ENCODE measurements at places on chromosomes 3 and 15.
A peak's percentile ranks its signal among the peaks of the same experiment; 100 is the strongest.

GRCh38 chr3:45497963-45498362 lies 96.6 kb upstream of the LIMD1 start:
- DNase-seq = peak; percentile 39

DNA sequence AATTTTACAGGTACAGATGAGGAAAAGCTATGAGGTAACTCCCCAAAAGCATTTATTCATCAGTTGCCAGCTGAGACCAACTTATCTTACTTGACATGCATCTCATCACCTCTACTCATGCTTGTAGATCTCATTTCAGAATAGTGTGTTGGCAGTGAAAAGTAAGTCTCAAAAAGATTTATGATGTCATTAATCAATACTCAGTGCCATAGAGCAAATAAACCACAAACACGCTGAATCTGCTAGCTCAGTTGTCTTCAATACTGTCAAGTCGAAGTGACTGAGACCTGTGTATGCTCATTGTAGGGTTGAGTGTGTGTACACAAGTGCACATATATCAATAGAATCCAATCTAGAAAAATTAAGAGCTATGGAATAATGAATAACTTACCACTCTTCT lies 413.5 kb downstream of the CNTN3 start:
- DNase-seq = no peak

- no peak for DNase-seq
Observed at GRCh38 chr3:139120086-139121056, 75.7 kb upstream of the PRR23C start.

- no peak for DNase-seq
Observed at GRCh38 chr3:10373686-10374261, 52.9 kb upstream of the SEC13 start.

DNA sequence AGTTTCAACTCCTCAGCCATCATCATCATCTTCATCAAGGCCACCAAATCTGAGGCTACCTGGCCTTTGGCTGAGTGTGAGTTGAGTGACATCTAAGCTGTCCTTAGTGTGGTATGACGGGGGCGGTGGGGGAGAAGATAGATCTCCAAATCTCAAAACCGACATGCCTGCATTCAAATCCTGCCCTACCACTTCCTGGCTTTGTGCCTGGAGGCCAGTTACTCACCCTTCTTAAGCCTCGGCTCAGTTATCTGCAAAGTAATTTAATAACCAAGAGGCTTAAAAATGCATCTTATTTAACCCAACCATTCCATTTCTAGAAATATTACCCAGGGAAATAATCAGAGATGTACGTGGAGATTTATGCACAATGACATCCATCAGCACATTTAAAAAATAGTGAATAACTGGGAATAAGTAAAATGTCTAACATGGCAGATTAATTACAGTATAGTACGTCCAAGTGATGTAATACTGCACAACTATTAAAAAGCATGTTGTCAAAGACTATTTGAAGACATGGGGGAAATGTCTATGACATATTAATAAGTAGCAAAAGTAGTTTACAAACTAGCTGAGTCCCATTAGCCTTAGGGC lies 167.4 kb downstream of the NTRK3 start:
- no peak for DNase-seq

GRCh38 chr3:71885006-71885405 lies 100.1 kb upstream of the PROK2 start:
- DNase-seq = no peak

DNA sequence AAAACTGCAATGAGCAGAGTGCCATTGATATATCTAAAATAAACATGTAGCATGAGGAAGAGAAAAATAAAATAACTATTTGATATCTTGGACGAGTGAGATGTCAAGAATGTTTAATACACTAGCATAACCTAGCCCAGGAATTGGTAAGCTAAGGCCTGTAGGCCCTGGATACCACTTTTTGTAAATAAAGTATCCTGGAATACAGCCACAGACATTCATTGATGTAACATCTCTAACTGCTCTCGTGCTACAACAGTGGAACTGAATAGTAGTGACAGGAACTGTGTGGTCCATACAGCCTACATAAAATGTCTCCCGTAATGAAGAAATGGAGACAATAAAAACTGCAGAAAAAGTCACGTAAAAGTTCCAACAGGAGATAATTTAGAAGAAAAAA lies 869.0 kb downstream of the AGBL1 start:
- DNase-seq = no peak

GRCh38 chr15:62849316-62850106 lies 193.0 kb upstream of the TPM1 start:
- DNase-seq = no peak

- no peak for DNase-seq
Observed at GRCh38 chr3:61545716-61546115, 15.7 kb upstream of the PTPRG start.

DNA sequence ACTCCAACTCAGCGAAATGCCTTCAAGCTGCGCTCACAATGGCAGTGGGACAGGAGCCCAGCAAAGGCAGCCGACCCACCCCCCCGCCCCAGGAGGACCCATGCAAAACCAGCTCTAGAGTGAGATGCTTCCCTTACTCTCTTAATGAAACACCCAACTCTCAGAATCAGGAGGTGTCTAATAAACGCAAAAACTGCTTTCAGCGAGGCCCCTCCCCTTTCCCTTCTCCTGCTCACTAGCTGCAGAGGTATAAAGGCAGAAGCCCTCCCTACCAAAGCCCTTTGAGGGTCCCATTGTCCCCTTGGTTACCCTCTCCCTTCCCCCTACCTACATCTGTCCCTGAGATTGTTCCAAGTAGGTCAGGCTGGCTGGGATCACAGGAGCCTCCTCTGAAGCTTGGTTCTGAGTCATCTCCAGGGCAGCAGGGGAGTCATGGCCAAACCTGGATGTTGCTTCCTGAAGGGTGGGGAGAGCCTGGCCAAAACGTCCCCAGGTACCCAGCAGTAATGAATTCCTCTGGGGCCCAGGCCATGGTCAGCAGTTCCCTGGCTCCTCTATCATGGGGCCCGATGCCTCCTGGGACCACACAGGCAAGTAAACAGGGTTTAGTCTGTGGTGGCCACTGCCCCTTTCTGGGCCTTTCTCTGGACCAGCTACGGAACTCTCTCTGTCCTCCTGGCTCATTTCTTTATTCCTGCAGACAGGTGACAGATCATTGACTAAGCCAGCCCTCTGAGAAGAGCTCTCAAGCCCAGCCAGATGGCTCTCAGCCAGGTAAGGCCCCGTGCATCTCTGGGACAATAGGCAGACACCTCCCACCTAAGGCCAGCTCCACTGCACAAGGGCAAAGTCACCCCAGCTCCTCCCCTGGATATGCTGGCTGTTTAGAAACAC lies 8.6 kb downstream of the KLHL25 start:
- no peak for DNase-seq

GRCh38 chr3:153572654-153573053 lies 410.6 kb downstream of the RAP2B start:
- no peak for DNase-seq

GRCh38 chr3:159380891-159381290 lies 579.0 kb downstream of the MFSD1 start:
- no peak for DNase-seq

DNA sequence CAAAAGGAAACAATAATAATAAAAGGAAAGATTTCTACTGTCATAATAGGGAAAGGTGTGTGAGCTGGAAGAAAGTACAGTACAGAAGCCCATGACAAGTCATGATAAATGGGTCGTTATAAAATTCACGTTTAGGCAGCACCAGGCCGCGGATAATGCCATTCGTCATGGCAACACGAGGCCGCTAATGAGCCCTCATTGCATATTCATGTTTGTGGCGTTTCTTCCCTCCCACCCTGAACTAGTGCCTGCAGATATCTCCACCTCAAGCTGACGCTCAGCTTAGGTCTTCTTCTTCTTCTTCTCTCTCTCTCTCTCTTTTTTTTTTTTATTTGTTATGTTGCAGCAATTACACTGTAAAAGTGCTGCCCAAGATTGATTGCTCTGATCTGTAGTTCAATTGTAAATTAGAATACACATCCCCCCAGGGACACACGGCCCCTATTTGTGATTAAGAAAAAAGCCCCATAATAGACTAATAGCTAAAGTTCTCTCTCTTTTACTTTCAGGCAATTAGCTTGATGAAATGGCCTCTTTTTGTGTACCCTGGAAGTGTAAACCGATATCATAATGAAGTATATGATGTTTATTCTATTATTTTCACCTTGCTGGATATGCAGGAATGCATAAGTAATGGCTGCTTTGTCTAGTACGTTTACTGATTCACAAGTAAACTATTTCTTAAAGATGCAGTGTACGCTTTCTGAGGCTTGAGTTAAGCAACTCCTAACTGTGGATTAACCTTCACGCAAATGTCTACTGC lies 61.9 kb upstream of the NR2F2 start:
- no peak for DNase-seq

GRCh38 chr3:195897081-195897852 lies 11.1 kb downstream of the TNK2 start:
- no peak for DNase-seq

- DNase-seq = no peak
Observed at GRCh38 chr15:75832114-75832513, 11.1 kb upstream of the UBE2Q2 start.

DNA sequence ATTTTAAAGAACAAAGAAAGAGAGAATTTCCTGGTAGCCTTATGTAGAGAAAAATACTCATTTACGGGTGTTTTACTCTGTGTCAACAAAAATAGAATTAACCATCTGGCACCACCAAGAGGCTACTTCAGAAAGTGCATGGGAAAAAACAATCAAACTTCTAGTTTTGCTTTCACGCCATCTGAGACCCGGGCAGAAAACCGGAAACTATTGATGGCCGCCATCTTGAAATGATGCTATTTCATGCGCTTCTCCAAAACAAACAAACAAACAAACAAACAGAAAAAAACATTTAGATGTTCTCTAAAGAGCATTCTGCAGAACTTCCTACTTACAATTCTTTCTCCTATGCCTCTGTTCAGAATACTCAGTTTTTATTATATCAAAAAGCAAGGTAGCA lies 49.4 kb upstream of the SYNPR start:
- DNase-seq = no peak

- no peak for DNase-seq
Observed at GRCh38 chr3:168124791-168125190, 29.1 kb upstream of the GOLIM4 start.

DNA sequence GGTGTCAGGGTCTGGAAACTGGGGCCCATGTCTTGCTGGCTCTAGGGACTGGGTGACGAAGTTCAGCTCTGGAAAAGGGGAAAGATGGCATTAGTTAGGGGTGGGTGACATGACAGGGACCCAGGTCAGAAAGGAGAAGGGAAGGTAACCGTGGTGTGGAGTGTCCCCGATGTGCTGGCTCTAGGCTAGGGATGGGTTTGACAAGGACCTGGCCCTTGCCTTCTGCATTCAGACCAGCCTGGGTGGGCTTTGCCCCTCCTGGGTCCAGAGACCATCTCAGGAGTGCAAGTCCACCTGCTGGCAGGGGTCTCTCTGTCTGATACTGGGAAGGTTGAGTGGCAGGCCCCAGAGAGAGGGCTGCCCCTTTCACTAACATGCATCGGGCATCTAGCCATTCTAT lies 28.7 kb upstream of the ATP2B2 start:
- DNase-seq = no peak

DNA sequence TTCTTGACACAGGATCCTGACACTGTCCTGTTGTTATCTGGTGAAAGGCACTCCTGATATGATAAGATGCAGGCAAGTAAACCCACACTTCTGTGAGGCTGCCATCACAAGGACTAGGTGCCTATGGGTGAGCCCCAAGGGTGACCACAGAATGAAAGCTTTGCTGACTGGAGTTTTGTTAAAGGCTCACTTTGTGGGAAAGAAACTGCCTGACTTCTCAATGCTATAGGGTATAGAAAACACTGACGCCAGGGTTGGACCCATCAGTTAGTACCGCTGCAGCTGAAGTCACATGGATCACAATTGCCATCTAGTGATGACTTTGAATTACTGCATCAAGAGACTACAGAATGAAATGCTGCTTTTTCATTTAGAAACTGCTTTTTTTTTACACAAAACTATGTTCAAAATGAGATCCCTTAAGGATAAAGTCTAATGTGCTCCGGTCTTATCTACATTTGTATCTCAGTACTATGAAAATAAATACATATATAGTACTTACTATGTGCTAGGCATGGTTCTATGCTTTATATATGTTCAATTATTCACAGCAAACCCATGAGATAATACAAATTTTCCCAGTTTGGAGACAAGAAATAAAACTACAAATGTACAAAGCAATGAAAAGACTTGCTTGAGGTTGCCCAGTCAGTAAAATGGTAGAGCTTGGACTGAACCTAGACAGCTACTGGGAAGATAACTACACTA lies 64.2 kb upstream of the CMSS1 start:
- DNase-seq = no peak

DNA sequence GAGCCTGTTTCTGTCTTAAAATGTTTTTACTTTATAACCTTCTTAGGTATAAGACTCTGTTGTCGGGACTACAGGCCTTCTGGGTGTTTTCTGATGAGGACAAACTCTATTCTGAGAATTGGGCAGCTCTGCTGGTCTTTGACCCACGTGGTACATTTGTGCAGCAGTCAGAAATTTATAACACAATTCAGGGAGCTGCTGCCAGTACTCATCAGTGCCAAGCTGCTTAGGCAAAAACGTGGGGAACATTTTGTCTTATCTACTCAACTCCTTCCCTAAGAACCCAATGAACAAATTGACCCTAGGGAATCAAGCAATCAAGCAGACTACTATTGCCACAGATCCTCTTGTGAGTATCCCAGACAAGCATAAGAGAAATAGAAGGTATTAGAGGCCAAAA lies 180.7 kb upstream of the PDZRN3 start:
- DNase-seq = no peak

DNA sequence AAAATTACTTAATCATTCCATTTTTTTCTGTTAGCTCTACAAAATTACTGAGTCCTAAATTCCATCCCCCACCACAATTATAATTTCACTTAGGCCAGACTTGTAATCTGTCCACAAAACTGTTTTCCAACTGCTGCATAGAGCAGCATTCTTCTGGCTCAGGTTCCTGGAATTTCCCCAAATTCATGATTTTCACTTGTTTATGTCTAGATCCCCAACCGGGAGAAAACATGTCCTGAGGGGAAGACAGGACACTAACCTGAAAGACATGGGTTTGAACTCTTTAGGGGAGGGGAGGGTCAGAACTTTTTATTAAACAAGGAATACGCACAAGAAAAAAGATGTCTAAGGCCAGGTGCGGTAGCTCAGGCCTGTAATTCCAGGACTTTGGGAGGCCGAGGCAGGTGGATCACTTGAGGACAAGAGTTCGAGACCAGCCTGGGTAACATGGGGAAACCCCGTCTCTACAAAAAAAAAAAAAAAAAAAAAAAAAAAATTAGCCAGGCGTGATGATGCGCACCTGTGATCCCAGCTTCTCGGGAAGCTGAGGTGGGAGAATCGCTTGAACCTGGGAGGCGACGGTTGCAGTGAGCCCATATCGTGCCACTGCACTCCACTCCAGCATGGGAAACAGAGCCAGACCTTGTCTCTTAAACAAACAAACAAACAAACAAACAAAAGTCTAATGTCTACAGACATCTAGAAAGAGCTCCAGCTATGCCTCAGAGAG lies 1.5 kb downstream of the ETFA start:
- no peak for DNase-seq

- DNase-seq = no peak
Observed at GRCh38 chr3:13122081-13123012, 49.1 kb upstream of the IQSEC1 start.

GRCh38 chr3:76138921-76139320 lies 353.6 kb upstream of the ZNF717 start:
- DNase-seq = no peak

- DNase-seq = no peak
Observed at GRCh38 chr3:81689617-81690016, 71.8 kb downstream of the GBE1 start.

All from activated T-cell treated with anti-CD3 and anti-CD28 coated beads, Interleukin-2, amount 50 U/mL, for 1 hour (primary cell).